GM23248 (cell line): ENCODE measurements at places on chromosomes 11 and 22. TPM values are rescaled to one million over a fixed set of nuclear protein-coding genes. Genes with fewer than 3 reads are reported as not detected.

GRCh38 chr22:48464246-48464645 is 1363.4 kb downstream of the BRD1 start:
- DNase-seq = no peak

Gene ZPR1
- total RNA-seq = 30.8 and 34.9 TPM in 2 replicates

Gene ZNRF3
- 1.8 and 3.9 TPM in 2 replicates for total RNA-seq

Gene GAL3ST1
- total RNA-seq = not detected in 2 replicates

Gene SLC22A8
- not detected in 2 replicates for total RNA-seq
